ENCODE measurements at places on chromosomes 2 and 18.

DNA sequence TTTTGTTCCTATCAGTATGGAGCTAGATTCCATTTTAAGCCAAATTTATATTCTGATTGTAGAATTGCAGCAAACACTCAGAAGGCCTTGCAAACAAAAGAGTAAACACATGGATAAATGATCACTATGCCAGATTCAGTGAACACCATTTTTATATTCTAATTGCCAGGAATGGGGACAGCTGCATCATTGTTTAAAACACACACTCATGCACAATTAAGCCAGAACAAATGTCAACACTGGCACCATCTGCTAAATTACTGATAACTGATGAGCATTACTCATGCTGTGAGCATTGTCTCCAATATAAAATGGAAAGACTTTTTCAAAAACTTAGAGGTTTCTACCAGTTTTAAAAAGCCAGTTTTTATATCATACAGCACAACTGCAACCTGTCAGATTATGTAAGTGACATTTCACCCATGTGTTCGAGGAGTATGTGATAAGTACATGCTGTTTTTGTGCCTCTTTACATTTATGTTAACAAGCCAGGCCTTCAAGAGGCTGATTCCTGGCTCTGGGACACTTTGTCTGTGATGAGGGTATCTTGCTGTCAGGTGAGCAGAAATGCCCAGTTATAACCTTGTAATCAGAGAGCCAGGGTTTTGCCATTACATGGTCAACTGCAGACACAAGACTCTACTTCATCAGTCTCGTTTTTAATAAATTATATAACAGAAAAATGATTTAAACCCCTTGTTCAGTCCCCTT, 4.4 kb upstream of the ST8SIA5 start:
- DNase-seq = no peak

DNA sequence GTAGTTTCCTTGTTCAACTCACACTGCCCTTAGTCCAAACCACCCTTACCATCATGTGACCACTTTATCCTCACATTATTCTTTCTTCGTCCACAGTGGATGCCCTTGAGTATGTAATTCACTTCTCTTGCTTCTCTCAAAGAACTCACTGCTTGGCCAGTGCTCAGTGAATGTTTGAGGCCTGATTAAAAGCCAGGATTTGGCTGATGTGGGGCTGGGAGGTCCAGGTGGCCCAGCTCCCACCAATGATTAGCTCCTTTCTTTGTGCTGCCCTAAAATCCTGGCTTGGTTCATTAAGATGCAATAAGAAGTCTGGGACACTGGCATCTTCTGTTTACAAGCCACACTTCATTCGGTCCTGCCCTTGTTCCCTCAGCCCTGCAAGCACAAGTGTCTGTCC, 97.8 kb upstream of the CELF4 start:
- DNase-seq = no peak

DNA sequence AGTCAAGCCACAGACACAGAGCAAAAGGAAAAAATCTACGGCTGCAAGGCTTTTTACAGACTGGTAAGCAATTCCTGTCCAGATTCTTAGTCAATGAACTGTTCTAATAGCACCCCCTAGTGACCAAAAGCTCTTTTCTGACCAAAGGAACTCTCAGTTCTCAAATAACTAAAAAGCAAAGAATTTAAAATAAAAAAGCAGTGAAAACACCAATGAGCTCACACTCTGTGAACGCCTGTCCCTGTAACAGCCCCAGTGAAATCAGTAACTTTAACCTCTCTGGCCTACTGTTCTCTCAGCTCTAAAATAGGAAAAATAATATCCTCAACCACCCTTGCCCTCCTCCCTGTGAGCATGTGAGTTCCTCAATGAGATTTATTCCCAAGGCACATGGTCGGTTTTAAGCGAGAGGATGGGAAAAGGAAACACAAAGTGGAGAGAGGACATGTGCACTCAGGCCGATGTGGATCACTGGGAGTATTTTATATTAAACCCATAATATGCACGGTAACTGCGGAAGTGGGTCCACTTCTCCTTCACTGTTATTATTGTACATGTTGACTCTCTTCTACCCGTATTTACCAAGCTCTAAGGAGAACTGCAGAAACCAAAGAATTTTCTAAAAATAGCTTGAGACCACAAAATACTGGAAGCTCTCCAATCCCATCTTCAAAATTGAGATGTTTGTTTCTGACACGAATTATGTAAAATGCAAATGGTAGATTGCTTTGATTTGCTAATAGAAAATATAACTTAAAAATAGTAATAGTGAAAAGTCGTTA, 128.5 kb downstream of the STK39 start:
- peak; percentile 54 for DNase-seq

DNA sequence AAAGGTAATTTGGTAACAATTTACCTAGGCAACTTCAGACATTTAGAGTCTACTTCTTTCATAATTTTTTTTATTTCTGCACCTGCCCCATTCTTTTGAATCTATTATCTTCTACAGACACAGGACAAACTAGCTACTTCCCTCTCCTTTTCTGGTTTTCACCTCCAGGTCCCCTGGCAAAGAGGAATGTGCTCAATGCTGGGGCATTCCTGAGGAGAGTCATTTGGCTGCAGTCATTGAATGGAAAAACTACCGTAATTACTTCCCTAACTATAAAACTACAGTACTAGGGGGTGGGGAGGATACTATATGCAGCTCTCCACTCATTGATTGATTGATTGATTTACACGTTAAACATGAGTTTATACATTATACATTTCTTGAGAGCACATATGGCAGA, 11.2 kb upstream of the ARHGAP28 start:
- DNase-seq = no peak

GRCh38 chr18:27121108-27121507, 64.0 kb downstream of the CHST9 start:
- no peak for DNase-seq

GRCh38 chr2:23246992-23247683, 137.8 kb upstream of the KLHL29 start:
- no peak for DNase-seq

GRCh38 chr2:69848186-69848790, 18.8 kb downstream of the GMCL1 start:
- no peak for DNase-seq

- no peak for DNase-seq
Measured at GRCh38 chr18:76993573-76993972, 139.0 kb downstream of the MBP start.

- no peak for DNase-seq
Measured at GRCh38 chr18:34159691-34160185, 65.0 kb downstream of the NOL4 start.

DNA sequence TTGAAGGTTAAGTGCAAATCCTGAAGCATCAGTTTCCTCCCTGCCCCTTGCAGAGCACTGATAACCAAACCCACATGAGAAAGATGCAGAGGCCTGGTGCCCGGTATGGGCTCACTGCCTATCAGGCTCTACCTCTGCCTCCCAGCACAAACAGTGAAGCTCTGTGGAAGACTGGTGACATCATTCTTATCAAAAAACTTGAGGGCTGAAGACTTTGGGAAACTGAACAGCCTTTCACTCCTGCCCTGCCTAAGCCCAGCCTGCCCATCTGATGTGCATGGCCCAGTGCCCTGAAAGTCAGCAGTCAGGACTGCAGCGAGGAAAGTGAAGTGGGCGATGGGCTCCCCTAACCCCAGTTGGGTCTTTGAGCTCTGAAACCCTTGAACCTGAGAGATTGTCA, 174.8 kb upstream of the ARL4C start:
- no peak for DNase-seq

DNA sequence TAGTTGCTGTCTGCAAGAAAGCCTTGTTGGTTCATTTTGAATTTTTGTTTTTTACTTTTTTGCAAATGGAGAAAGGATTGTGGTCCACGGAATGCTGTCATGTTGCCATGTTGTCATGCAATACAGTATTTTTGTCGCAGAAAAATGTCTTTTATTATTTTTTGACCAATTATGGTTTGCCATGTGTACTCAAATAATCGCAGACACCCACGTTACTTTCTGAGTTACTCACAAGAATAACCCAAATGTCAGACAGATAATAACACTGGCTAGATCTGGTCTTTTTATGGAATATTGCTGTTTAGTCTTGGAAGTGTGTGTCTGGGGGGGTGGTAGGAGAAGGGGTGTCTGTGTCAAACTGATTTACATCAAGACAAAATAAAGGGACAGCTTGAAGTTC, 188.9 kb downstream of the LTBP1 start:
- DNase-seq = no peak

DNA sequence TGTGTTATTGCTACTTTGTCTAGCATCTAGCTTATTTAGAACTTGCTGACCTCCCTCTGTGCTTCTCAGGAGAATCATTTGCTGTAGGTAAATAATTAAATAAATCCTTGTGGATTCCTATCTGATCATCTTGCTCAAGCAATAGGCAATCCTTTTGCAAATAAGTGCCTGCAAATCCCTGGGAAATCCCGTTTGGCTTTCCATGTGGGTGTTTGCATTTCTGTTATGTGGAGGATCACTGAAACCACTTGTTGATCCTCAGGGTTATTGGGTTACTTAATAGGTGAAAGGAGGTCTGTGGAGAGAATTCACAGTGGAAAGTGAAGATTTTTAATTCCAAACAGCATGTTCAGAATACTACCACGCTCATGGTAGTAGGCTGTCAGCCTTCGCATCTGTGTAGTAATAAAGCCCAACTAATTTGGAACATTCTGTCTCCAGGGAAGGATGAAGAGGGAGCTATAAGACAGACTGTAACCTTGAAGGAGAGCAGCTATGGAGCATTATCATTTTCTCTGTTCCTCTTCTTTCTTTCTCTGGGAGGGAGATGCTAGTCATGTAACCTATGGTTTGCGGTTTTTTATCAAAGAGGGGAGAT, 72.5 kb downstream of the GULP1 start:
- no peak for DNase-seq

- no peak for DNase-seq
Measured at GRCh38 chr2:88765154-88765888, 73.8 kb downstream of the RPIA start.

- DNase-seq = no peak
Measured at GRCh38 chr2:176518823-176519222, 249.6 kb downstream of the MTX2 start.

DNA sequence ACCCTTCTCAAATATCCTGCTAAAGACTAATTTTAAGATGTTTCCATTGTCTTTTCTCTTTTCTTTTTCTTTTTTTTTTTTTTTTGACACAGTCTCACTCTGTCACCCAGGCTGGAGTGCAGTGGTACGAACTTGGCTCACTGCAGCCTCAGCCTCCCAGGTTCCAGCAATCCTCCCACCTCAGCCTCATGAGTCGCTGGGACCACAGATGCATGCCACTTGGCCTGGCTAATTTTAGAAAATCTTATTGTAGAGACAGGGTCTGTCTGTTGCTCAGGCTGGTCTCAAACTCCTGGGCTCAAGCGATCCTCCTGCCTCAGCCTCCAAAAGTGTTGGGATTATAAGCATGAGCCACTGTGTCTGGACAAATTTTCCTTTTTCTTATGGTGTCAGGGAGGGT, 167.5 kb downstream of the MCFD2 start:
- no peak for DNase-seq

GRCh38 chr2:42522035-42522434, 28.3 kb upstream of the KCNG3 start:
- no peak for DNase-seq

- no peak for DNase-seq
Measured at GRCh38 chr2:171509945-171510731, 12.1 kb upstream of the CYBRD1 start.

GRCh38 chr2:3462493-3463104, 56.7 kb downstream of the ADI1 start:
- no peak for DNase-seq

GRCh38 chr18:31088532-31088931, 13.7 kb downstream of the DSC2 start:
- no peak for DNase-seq

- DNase-seq = no peak
Measured at GRCh38 chr18:49169037-49169521, 218.3 kb upstream of the SMAD7 start.
